ENCODE measurements at places on chromosomes 13 and 19.

- DNase-seq = no peak
These were observed 8.2 kb upstream of the ZNF792 start for GRCh38 chr19:34972163-34972705.

DNA sequence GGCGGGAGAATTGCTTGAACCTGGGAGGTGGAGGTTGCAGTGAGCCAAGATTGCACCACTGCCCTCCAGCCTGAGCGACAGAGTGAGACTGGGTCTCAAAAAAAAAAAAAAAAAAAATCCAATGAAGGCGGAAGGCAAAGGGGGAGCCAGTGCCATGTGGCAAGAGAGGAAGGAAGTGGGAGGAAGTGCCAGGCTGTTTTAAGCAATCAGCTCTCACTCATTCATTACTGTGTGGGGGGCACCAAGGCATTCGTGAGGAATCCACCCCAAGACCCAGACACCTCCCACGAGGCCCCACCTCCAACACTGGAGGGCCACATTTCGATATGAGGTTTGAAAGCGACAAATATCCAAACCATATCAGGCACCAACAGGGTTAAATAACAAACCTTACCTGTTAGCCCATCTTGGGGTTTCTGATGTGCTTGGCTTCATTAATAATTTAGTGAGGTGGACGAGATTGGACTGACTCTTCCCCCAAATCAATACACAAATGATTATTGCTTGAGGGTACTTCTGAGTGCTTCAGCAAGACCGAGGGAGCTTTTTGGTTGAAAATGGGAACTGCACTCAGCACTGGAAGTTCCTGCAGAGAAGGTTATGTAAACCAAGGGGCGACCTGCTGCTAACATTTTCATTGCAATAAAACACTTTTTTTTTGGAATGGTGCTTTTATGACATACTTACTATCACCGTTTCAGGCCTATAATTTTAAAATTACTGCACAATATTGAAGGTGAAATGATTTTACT lies 7.5 kb upstream of the LRP3 start:
- no peak for DNase-seq

DNA sequence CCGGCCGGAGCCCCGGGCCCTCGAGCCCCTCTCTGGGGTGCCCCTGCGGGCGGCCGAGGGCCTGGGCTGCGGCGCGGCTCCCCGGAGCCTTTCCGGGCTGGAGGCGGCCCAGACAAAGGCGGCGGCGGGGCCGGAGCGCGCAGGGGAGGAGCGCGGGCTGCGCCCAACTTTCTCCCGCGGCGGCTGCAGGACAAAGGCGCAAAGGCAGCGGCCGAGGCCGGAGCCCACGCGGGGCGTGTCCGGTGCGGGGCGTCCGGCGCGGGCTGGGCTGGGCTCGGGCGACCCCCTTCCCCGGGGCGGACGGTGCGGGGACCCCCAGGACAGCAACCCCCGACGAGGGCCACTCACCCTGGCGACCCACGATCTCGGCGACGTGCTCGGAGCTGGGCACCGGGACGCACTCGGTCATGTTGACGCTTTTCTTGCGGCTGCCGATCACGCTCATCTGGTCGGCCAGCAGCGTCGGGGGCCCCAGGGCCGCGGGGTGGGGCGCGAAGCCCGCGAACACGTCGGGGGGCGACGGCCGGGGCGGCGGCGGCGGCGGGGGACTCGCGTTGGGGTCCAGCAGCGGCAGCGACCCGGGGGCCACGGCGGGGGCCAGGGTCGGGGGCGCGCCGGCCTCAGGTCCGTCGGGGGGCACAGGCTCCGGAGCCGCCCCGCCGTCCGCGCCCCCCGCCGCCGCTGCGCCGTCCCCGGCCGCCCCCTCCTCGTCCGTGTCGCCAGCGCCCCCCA lies 843 bp downstream of the MEX3D start:
- DNase-seq = no peak

GRCh38 chr19:2827840-2828489 lies 8.3 kb downstream of the ZNF554 start:
- no peak for DNase-seq

DNA sequence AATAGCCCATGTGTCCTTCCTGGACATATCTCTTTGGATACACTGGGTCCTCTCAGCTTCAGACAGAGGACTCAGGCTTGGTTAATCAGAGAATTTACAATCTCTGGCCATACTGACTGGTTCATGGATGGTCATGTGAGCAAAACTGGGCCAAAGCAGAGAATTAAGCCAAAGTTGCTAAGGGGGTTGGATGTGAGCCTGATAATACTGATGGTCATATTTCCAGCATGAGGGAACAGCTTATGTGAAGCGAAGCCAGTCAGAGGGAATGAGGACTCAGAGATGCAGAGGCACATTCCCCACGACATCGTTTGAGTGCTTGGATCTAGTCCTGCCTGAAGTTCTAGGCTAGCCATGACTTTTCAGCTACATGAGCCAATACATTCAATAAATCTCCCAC lies 22.0 kb upstream of the LRRC4B start:
- no peak for DNase-seq

GRCh38 chr19:2333807-2334211 lies 5.3 kb downstream of the SPPL2B start:
- DNase-seq = no peak

GRCh38 chr19:54364775-54365257 lies at the start of gene LAIR1:
LAIR1 (minus strand) TSS chr19:54364931; CDS start chr19:54364804, 127 bp downstream.
- DNase-seq = no peak

- no peak for DNase-seq
These were observed 98.3 kb downstream of the SLITRK6 start for GRCh38 chr13:85700906-85701305.

GRCh38 chr19:48170817-48171347 lies 402 bp downstream of the ZSWIM9 start:
- no peak for DNase-seq

- no peak for DNase-seq
These were observed 32.8 kb downstream of the GSX1 start for GRCh38 chr13:27825072-27825471.

DNA sequence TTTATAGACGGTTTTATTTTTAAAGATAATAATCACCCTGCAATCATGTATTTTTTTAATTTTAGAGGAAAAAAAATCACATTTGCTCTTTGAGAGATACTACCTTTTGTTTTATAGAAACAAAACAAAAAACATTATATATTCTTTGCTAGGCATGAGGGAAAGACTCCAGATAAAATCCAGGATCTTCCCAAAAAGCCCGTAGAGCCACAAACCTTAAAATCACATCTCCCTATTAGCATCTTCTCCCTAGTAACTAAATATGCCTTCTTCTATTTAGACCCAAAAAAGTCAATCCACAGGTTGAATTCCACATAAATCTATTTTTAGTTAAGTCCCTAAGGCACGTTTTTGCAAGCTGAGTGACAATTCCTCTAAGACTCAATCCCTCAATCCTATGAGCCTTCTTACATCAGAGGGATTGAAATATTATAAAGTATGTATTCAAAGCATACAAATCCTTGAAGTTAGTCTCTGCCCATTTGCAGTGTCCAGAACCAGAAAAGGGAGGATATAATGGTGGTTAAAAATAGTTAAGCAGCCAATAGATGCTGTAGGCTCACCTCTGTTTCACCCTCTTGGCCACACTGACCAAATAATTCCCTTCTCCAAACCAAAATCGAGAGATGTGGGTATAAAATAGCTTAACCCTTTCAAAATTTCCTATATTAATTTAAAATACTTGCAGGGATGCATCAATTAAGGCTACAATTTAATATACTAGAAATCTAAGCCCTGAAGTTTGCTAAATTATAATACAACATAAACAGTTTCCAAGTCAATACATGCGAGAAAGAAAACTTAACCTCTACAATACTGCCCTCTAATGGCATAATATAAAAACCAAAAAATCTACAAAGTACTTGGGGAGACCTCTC lies 64.0 kb downstream of the SERP2 start:
- DNase-seq = no peak

DNA sequence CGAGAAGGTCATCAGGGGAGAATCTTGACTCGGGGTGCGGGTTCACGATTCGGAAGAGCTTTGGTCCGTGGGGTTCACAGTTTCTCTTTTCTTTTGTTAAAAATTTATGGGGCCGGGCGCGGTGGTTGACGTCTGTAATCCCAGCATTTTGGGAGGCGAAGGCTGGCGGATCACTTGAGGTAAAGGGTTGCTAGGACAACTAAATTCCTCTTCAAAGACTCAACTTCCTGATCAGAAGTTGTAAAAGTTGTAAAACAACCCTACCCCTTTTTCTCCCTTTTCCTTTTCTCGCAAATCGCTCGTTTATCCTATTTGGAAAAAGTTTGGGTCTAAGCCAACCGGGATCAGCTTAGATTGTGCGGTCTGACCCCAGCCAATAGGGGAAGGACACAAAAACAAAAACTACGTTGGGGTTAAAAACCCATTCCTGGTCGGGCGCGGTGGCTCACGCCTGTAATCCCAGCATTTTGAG lies 673 bp downstream of the ZNF486 start:
- no peak for DNase-seq

- DNase-seq = no peak
These were observed 165.5 kb downstream of the TBC1D4 start for GRCh38 chr13:75316427-75316826.

- DNase-seq = no peak
These were observed 2082.0 kb upstream of the PCDH20 start for GRCh38 chr13:63497601-63498000.

DNA sequence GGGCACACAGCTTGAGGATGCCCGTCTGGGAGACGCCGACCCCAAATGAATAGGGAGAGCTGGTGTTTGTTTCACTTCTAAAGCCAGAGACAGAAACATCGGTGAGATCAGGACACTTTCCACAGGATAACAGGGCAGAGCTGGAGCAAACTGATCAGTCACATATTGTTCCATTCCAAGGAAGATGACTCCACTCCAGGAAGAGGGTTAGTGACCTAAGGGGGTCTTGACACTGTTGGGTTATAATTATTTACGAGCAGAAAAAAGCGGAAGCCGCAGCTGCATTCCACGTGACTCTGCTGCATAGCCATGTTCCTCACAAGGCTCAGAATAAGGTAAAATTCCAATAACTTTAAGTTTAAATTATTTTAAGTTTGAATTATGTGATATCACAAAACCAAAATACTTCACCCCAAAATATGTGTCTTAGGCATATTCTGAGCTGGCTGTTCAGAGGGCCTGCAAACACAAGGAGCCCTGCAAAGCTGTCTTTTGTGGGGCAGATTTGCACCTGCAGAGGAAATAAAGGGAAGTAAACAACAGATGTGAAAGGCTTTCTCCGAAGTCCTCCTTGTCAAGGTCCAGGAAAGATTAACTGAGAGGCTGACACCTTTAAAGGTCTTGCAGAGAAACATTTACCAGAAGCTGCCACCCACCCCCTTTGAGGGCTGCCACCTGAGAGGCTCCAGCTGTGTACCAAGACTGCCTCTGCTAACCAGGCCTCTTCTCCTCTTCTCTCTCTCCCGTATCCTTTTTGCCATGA lies 819.2 kb downstream of the UQCRFS1 start:
- no peak for DNase-seq

- DNase-seq = no peak
These were observed 50.8 kb downstream of the TSSK6 start for GRCh38 chr19:19464339-19465098.

DNA sequence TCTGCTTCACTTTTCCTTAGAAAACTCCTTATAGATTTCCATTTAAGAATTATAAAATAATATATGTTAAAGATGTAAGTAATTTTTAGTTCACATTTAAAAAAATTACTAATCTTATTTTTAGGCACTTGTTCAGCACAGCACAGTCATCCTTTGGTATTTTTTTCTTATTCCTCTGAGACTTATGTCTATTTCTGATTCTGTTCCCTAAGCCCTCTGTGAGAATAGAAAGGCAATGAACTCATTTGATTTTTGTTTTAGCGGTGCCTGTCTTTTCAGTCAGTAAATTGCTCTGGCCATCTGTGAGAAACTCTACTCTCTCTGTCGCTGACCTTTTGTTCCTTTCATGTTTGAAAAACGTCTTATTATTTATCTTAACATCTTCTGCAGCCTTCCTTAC lies 168.1 kb downstream of the PCDH17 start:
- no peak for DNase-seq

- no peak for DNase-seq
These were observed 85.7 kb downstream of the LACC1 start for GRCh38 chr13:43965459-43965845.

DNA sequence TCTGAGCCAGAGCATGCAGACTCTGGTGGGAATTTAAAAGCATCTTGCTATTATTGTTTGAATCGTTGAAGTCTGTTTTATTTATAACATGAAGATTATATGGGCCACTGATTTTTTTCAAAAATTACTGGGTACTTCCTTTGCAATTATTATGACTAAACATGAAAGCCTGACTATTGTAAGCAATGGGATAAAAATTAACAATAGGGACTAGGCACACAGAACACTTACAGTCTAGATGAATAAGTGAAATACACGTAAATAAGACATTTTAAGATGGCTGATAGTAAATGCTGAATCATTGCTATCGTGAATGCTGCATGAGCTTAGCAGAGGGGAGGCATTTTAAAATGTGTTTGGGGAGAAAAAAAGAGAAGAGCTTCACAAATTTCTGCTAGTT lies 81.0 kb upstream of the MAB21L1 start:
- no peak for DNase-seq

GRCh38 chr13:21825801-21826200 lies 154.9 kb downstream of the FGF9 start:
- no peak for DNase-seq

- DNase-seq = no peak
These were observed 109.4 kb downstream of the CRYL1 start for GRCh38 chr13:20416223-20416745.

- DNase-seq = no peak
These were observed 75.6 kb downstream of the ATP8A2 start for GRCh38 chr13:25447396-25447795.

DNA sequence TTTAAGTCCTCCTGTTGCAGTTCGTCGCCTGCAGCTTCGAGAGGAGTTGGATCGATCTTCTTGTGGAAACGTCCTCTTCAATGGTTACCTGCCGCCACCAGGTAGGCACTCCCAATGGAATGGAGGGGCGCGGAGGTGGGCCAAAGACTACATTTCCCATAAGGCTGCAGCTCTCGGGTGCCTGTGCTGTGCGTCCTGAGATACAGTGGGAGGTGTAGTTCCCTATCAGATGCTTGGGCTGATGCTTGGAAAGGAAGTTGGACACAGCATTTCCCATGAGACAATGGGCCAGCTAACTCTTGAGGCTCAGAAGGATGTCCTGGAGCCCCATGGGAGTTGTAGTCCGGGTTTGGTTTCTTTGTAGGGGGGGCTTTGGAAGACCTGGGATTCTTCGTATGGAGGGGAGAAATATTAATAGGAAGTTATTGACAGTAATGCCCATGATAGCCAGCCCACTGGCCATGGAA lies 1.8 kb downstream of the SHKBP1 start:
- no peak for DNase-seq
